ENCODE measurements at places on chromosomes 5 and 9.

DNA sequence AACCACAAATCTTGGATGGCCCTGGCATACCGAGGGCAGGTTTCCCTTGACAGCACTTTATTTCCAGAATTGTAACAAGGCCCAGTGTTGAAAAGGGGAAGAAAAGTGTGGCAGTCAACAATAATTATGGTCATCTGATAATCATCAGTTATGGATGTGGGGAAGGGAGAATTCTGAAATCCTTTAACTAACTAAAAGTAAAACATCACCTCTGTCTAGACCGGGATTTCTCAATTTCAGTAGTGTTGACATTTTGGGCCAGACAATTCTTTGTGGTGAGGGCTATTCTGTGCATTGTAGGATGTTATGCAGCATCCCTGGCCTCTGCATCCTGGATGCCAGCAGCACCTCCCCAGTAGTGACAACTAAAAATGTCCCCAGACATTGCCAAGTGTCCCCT, 140.4 kb downstream of the PSAT1 start:
- DNase-seq = no peak

DNA sequence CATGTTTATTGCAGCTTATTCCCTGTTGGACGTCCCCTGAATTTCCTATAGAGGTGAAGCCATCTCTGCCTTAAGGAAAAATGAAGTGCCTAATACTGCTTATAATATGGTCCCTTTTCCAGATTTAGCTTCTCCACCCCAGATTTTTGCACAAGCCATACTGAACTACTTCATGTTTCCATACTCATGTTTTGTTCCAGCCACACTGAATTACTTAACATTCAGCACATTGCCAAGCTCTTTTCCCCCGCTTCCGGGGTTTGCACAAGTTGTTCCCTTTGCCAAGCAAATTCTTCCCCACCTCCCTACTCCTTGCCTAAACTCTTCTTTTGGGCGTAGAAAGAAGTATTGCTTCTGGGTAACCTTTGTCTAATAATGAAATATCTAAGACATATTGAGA, 1.7 kb upstream of the CNTRL start:
- DNase-seq = peak; percentile 85

- peak; percentile 54 for DNase-seq
Observed at GRCh38 chr5:59007460-59008063, 424.7 kb downstream of the RAB3C start.

GRCh38 chr5:33793276-33793675, 98.5 kb downstream of the ADAMTS12 start:
- DNase-seq = no peak

DNA sequence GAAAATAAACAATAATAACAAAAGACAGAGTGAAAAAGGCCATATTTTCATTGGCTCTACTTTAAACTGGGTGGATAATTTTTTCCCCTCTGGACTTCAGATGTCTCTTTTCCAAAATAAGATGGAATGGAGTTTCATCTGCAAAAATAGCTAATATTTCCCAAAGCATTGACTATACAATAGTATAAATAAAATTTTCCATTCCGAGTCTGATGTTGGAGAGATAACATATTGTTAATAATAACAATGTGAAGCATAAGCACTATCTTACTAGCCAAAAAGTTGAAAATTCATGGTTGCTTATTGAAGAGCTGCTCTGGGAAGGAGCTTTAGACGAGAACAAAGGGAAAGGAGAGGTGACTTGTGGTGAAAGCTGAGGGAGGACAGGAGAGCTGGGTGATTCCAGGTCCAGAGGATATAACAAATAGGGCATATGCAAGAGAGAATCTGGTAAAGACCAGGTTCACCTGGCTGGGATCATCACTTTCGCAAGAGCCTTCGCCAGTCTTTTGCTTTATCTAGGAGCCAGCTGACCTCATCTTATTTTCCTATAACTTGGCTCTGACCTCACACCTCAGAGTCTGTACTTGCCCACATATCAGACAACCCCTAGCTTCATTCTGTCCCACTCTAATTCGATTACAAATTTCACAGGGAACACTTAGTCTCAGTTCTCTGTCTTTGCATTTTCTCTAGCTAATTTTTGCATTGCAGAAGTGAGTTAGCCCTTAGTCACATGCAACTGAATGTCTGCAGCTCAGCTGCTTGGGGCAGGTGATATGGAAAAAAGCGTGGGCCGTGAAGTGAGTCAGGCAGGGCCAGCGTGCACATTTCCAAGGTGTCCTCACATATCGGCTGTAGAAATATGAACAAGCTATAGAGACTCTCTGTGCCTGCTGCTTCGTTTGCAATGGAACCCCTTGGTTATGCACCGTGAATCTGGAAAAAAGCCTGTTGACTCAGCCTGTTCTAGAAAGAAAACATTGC, 7.6 kb upstream of the ZNF474 start:
- peak; percentile 71 for DNase-seq

DNA sequence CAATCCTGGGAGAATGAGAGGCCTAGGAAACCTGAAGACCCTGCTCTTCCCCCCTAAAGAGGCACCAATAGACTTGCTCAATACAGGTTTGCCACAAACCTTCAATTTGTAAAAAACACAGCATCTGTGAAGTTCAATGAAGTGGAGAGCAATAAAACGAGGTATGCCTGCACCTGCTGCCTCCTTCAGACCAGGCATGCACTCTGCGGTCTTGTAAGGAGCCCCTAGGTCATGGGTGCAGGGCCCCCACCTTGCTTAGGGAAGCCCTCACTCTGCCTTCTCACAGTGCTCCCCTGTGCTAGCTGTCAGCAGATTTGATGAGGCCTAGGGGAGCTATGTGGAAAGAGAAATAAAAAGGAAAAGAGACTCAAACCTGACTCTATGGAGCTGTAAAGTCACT, 72.1 kb upstream of the GALNT10 start:
- no peak for DNase-seq

- peak; percentile 79 for DNase-seq
Observed at GRCh38 chr5:75461679-75462078, 49.8 kb downstream of the CERT1 start.

DNA sequence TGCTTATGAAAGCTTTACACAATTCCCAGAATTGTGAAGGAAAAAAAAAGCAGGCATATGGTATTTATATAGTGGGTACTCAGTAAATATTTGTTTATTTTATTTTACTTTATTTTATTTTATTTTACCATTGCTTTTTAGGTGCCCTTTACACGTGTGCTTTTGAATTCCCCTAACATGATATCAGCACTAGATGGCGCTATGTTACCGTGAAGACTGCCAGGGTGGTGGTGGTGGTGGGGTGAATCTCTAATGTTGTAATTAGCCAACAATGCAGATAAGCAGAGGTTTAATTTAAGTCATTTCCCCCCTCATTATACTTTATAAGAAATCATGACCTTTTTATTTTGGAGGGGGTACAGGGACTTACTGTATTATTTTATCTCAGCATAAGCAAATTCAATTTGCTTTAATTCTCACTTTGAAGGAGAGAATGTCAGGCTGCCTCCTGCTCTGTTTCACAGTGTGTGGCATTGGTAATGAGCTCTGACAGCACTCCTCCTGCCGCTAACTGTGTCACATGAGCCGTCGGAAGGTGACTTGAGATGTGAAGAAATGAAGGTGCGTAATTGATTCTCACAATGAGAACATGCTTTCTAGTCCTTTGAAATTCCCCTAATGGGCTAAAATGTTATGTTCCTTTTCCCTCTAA, 165.6 kb downstream of the YTHDC2 start:
- DNase-seq = peak; percentile 61

GRCh38 chr5:159198063-159199036, 11.0 kb downstream of the RNF145 start:
- DNase-seq = no peak

DNA sequence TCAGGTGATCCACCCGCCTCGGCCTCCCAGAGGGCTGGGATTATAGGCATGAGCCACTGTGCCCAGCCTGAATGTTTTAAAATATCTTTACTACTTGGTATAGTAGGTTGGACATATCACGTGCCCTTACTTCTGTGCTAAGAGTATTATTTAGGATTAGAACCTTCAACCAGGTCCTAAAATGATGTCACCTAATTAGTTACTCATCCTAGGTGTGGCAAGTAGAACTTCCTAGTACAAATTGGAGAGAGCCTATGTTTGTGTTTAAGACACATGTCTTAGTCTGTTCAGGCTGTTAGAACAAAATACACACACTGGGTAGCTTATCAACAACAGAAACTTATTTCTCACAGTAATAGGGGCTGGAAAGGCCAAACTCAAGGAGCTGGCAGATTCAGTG, 51.5 kb downstream of the ZFAND5 start:
- DNase-seq = no peak

DNA sequence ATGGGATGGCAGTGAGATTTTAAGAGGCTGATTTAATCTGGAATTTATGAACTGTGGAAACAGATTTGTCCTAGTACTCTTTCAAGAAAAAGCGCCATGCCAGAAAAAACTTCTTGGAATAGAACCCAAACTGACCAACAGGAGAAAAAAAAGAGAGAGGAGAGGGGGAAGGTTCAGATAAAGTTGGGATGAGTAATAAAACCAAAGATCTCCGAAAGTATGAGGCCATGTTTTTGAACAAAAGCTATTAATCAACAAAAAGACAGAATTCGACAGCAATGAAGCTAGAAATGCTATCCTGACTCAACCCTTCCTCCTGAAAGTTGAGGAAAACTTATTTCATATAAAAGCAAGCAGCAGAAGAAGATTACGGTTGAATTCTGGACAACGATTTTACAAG, 135.5 kb downstream of the CEMIP2 start:
- DNase-seq = no peak

DNA sequence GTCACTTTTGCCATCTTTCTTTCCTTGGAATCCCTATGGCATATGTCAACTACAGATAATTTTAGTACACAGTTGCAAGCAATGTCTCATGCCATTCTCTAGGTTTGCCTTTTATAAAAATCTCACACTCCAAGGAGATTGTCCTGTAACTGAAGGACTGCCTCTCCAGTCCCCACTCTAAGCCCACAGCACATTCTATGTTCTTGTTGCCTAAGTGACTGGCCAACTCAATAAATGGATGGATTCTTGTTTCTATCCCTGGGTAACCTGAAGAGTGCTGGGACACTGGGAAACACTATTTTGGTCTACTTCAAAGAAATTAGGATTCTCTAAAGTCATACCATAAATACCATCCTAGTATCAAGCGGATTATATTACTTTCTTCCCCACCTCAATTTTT, 145.0 kb downstream of the PLCXD3 start:
- no peak for DNase-seq

DNA sequence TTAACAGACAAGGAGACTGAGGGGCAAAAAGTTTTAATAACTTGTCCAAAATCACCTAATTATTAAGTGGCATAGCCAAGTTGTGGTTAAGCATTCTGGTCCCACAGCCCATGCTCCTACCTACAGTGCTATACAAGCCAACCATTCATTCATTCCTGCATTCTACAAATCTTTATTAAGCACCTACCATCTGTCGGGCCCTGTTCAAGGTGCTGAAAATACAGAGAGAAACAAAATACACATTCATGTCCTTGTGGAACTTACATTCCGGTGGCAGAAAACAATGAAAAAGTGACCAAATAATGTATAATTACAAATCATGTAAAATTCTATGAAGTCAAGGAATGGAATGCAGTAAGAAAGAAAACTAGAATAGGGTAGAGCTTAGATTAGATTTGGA, 27.8 kb upstream of the CDH6 start:
- DNase-seq = no peak

- DNase-seq = no peak
Observed at GRCh38 chr5:61283471-61283870, 48.6 kb upstream of the ZSWIM6 start.

DNA sequence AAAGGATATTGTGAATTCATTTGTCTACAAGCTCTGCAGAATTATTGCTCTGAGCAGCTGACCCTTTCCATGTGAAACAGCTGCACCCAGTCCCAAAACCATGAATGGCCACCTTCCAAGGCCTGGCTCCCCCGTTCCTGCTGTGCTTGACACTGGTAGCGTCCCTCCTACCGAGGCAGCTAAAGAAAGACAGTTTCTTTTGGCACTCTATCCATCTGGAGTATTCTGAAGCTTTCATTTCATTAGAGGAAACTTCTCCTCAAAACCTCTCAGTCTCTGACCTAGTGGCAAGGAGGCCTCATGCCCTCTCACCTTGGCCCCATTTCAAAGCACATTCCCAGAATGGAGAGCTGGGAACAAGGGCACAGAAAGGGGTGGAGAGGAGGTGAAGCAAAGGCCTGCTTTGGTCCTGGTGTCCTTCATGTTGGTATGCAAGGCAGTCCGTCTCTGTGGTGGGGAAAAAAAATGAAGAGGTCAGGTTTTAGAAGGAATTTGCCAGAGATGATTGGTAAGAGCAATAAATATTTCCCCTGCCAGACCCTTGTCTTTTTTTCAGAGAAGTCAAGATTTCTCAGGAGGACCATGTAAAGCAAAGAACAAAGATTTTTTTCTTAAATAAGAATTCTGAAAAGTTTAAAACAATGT, 232.0 kb downstream of the RFK start:
- no peak for DNase-seq

DNA sequence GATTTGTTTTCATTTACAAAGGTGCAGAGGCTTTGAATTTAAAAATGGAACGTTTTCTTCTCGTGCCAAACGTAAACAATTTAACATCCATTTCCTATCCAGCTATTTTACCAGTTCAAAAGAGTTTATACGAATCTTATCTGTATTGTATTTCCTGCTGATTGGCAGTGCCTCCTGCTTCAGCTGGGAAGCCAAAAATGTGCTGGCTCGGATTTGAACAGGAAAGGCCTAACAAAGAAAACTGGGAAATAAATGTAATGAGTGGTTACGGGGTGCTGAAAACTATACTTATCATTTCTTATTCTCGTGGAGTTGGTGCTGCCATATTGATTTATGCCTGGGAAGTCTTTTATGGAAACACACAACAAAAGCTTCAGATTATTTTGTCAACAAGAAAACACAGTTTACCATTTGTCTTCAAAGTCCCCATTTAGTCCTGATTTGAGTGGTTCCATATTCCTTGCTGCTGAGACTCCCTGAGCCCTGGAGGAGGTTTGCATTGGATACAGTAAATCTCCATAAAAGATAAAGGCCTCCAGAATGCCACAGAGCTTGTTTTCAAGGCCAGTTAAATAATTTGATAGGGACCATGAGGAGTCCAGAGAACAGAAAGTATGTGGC, 507.4 kb downstream of the RASEF start:
- DNase-seq = no peak

GRCh38 chr5:124642151-124642550, 104.3 kb downstream of the ZNF608 start:
- no peak for DNase-seq

GRCh38 chr9:86281593-86282076, 703 bp downstream of the ISCA1 start:
- DNase-seq = peak; percentile 49

- no peak for DNase-seq
Observed at GRCh38 chr5:177270653-177271052, 32.9 kb downstream of the RAB24 start.

- no peak for DNase-seq
Observed at GRCh38 chr5:135480511-135480910, 28.4 kb upstream of the TIFAB start.

DNA sequence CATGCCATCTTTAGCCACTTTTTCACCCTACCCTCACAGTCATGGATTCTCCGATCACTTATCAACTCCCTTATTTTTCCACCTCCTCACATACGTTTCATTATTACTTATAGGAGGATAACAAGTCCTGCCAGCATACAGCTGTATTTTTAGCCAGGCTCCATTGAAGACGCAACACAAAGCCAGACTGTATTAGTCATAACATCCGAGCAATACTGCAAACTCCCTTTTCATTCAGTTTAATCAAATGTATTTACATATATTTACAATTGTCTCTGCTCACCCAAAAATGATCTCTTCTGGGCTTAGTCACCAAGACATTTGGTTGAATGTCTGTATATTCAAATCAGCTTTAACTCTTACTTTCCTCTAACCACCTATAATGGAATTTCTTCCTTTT, 126.4 kb upstream of the PRLR start:
- DNase-seq = peak; percentile 15

- DNase-seq = peak; percentile 93
Observed at GRCh38 chr5:109411627-109412026, 1.9 kb upstream of the PJA2 start.

Measured in GM23248 (cell line).